ENCODE measurements at places on chromosomes 12 and 14.

GRCh38 chr14:61406198-61406597 lies 84.8 kb downstream of the PRKCH start:
- DNase-seq, result no peak

DNA sequence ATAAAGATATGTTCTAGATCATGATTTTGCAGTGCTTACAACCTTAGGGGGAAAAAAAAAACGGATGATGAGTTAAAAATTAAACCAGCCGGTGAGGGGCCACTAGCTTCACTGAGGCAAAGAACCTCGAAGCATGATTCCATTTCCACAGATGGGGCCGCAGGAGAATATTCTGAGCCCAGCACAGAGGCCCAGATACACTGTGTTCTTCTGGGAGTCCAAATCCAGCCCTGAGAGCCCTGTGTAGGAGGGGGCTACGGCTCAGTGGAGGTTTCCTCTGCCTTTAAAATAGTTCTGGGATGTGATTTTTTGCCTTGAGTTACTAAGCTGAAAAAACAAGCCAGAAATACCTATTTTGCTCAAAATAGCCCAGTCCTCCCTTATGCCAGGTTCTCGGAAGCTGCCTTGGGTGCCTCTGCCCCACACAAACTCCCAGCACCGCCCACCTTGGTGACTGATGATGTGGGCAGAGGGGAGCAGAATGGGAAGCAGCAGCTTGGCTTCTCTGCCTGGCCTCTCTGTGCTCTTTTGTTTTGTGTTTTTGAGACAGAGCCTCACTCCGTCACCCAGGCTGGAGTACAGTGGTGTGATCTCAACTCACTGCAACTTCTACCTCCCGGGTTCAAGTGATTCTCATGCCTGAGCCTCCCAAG lies 105.4 kb upstream of the BCL2L14 start:
- DNase-seq, result no peak

- no peak for DNase-seq
These were observed 2.0 kb downstream of the BBS10 start for GRCh38 chr12:76346236-76346635.

DNA sequence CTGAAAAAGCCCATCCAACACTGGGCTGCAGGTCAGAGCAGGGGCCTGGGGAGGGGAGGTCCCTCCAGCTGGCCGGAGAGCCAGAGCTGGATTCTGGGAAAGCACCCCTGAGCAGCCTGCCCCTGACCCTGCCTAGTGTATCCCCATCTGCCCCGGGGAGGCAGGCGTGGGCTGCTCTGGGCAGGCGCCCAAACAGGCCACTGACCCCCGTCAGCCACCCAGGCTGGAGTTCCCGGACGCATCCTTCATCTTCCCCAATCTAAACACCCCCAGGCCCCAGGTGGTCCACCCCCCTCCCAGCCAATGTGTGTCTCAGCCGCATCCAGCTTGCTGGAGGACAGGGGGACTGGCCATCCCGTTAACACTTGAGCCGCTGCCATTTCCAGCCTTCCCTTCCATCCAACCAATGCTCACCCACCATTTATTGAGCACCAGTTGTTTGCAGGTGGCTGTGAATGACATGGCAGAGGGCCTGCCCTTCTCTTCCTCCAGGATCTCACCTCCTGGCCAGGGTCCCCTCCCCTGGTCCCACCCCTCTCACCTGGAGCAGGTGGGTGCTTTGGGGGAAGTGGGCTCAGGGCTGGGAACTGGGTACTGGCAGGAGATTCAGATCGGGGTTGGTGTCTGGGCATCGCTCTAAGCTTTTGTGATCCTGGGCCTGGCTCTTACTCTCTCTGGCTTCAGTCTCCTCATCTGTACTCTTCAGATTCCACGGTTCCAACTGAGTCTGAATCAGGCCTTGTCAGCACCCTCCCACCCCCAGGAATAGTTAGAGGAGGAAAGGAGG lies 743 bp upstream of the DTX1 start:
- DNase-seq, result no peak

GRCh38 chr12:92340441-92341064 lies 194.9 kb upstream of the BTG1 start:
- DNase-seq, result no peak
